ENCODE measurements at places on chromosomes 12 and 14.

- peak; percentile 43 for DNase-seq
Observed at GRCh38 chr14:34496679-34497513, 34.9 kb upstream of the SPTSSA start.

DNA sequence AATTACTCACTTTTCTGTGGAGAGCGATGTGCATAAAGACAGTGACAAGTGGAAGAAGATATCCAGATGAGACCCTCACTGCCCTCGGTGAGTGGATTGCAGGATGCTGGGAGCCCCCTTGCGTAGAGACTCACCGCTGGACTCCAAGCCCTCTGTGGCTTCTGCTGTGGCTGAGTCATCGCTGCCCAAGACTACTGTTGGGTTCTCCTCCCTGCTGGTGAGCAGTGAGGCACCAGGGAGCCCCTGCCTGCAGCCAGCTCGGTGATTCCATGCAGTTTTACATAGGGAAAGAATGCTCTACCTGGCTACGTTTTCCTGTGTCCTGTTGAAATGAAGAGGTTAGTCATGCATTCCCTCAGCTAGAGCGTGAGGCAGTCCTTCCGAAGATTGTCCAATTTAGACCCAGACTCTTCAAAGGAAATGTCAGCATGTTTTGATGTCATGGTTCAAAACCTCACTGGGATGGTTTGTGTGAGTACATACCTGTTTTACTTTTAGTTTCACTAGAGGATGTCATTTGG is 28.2 kb downstream of the TRAF3 start:
- no peak for DNase-seq

DNA sequence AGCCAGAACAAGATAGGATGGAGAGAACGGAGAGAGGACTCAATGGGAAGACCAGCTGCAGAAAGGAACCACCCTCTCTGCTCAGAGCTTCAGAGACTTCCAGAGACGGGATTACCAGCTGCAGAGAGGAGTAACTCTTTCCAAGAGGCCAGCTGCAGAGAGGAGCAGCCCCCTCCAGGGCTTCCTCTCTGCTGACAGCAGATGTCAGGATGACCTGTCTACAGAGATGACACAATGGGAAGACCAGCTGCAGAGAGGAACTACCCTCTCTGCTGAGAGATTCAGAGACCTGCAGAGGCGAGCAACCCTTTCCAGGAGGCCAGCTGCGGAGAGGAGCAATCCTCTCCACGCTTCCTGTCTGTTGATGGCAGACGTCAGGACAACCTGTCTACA is 61.8 kb downstream of the KLRG1 start:
- DNase-seq, result peak; percentile 47

DNA sequence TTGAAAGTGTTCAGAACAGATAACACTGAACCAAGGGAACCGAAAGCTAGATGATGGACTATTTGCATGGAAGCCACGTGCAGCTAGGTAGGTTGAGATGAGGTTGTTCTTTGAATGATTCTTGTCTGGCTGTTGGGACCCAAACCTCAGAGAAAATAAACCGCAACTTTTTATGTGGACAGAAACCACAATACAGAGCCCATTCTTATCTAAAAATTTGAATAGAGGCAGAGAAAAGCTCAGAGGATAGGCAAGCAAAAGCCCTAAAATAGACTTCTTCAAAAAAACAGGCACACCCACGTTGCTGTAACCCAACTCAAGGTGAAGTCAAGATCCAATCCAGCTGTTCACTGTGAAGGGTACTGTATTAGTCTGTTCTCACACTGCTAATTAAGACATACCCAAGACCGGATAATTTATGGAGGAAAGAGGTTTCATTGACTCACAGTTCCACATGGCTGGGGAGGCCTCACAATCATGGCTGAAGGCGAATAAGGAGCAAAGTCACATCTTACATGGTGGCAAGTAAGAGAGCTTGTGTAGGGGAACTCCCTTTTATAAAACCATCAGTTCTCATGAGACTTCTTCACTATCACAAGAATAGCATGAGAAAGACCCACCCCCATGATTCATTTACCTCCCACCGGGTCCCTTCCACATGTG is 353.8 kb downstream of the AACS start:
- DNase-seq, result no peak

DNA sequence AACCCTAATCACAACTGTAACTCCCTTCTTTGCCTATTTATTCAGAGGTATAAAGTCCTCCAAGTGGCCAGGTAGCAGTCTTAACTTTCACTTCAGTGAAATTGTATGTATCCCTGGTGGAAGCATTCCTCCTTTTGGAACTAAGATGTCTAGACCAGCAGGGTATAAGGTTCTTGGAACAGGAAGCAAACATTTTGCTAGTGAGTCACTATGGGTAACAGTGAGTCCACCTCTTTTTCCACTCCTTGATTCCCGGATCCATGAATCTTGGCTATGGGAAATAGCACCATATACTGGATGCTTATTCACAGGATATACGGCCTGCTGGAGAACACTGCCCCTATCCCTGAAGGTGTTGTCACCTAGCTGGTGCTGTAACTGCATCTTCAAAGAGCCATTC is 80.2 kb downstream of the KCNA5 start:
- DNase-seq, result no peak

GRCh38 chr14:94677747-94678146 is 65.6 kb downstream of the SERPINA3 start:
- no peak for DNase-seq

DNA sequence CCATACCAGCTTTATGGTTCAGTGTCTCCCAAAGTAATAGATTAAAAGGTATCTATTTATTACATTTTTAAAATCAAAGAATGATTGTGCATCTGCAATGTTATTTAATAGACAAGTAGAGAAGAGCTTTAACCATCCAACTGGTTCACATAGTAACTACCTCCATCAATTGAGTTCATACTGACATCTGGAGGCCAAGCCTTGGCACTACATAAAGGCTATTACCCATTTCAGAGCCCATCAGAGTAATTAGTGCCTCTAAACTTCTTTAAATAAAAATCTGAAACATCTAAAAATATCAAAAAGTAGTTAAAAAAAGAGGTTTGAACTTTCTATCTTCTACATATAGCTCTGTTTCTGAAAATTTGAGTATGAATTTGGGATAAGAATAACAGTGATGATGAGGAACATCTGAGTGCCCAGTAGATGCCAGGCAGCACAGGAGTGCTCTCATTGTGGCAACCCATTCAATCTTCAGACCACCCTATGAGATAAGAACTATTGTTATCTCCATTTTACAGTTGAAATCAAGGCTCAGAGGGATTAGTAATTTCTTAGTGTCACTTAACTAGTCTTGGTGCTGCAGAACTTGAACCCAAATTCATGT is 132.9 kb upstream of the DAAM1 start:
- peak; percentile 8 for DNase-seq

DNA sequence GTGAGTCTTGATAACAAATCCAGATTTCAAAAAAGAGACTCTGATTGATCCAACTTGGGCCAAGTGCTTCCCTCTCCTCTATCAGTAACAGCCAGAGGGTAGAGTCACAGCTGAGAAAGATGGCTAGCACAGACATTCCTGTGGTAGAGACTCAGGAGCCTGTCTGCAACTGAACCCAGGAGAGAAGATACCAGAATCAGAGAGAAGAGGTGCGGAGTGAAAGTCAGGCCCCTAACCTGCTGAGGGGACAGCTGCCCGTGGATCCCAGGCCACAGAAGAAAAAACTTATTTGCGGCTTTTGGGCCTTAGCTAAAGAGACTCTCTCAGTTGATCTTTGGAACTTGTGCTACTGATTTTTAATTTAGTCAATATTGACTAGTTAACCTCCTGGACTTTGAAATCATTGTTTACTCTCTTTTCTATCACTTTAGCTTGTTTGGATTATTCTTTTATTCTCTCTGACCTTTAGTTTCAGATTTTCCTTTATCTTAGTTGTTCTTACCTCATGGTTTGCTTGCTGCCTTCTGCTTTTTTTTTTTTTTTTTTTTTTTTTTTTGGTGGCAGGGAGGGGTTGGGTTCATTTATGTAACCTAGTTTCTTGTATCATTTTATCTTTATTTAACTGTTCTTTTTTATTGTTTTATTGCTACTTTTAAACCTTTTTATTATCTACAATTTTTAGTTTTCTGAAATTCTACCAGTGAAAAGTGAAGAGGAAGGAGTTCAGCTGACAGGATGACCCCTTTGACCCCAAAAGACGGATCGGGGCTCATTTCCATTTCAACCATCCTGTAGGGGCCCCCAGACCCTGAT is 154.9 kb upstream of the KRR1 start:
- no peak for DNase-seq

DNA sequence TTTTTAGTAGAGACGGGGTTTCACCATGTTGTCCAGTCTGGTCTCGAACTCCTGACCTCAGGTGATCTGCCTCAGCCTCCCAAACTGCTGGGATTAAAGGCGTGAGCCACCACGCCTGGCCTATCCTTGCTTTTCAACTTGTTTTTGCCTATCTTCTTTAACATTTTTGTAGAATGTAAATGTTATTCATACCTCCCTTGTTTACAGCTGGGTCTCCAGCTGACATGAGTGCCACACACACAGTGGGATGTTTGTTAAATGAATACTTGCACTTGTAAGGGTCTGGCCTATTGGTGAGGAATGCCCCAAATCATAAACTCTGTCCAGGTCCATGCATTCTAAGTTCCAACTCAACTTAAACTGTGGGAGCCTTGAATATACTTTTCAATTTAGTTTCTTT is 176.3 kb downstream of the ANO4 start:
- DNase-seq, result no peak

DNA sequence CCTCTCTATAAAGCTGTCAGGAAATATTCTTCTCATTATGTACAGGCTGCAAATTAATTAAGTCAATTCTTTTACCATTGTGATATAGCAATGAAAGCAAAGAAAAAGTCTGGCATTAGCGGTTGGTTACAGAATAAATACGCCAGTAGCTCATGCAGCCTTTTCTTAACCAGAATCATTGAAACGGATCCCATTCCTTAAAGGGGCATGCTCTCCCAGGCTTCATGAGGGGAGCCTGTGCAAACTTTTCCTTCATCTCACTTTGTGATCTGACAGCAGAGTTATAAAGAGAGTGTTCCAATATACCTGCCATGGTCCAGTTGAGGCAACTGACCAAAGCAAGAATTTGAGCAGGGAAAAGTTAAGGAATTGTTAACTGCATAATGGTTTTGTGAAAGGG is 337.7 kb downstream of the EMP1 start:
- no peak for DNase-seq

DNA sequence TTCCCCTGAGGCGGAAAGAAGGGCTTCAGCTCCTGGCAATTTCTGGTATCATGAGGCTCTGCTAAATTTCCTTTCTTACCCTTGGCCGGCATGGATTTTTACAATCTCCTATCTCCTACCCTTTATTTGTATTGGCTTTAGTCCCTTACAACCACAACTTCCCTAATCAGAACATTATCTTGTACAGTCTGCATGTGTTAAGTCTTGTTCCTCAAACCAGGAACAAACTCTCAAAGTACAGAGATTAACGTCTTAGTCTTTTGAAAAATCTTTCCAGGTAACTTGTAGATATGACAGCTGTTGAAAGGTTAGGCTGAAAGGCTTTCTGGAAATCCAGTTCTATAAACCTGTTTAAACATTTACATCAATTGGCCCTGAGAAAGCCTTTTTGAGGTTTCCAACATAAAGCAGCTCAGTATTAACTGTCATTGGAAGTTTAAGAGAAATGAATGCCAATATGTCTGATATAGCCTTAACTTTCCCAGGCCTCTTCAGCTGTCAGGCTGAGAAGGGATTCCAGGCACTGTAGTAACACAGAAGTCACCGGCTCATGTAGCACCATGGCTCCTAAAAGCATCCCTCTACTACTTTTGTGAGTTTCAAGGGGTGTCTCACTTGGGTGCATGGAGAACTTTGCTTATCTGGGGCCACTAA is 360.5 kb downstream of the FUT8 start:
- DNase-seq, result peak; percentile 11

GRCh38 chr12:109524466-109525278 is 47.2 kb downstream of the UBE3B start:
- no peak for DNase-seq

DNA sequence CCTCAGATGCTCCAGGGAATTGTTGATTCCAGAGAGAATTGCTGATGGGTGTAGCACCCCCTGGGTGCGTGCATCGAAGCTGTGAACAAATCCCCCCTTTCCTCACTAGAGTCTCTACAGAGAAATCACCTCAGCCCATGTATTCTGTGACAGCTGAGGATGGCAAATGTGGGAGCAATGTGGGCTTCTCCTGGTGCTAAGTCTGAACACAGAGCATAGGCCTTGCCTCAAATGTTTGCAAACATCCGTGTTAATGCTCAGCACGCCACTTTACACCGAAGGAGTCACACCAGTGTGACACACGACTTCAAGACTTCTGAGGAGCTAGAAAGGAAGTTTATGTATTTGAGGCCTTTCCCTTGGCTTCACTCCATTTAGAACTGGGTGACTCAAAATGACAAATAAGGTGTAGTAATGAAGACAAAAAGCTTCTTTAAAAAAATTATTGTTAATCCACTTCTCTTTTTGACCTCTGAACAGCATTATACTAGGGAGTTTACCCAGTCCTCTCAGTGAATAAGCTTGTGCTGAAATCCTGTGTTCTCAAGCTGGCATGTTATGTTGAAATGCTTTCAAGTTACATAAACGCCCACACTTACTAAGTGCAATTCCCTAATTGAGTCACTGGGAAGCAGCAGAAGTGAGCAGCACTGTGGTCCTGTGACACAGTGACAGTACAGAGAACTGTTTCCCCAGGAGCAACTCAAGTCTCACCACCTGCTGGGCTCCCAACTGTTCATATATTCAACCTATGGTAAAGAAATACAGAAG is 92.9 kb downstream of the FAR2 start:
- DNase-seq, result peak; percentile 96

DNA sequence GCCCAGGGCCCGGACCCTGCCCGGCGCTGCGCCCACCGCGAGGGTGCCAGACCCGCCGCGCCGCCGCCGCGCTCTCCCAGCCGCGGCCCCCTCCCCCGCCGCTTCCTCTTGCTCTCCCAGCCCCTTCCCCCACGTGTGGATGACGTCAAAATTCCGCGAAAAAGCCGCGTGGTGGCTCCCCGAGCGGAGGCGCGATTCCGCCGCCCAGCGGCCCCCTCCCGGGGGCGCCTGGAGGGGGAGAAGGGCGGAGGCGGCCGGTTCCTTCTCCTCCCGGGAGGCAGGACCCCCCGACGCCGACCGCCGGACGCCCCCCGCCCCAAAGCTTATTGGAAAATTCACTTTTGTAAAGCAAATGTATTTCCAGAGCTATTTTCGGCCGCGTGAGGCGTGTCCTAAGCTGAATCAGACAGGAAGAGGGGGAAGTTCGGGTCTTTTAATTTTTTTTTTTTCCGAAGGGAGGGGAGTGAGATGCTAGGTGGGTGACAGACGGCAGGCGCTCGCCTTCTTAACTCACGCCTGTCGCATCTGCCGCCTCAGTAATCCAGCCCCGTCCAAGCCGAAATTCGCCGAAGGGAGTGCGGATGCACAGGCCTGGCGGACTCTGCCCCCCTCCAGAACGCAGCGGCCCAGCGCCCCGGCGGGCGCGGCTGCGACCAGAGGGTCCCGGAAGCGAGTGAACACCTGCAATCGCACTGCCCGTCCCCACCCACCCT is 4.1 kb upstream of the CCND2 start:
- peak; percentile 74 for DNase-seq

DNA sequence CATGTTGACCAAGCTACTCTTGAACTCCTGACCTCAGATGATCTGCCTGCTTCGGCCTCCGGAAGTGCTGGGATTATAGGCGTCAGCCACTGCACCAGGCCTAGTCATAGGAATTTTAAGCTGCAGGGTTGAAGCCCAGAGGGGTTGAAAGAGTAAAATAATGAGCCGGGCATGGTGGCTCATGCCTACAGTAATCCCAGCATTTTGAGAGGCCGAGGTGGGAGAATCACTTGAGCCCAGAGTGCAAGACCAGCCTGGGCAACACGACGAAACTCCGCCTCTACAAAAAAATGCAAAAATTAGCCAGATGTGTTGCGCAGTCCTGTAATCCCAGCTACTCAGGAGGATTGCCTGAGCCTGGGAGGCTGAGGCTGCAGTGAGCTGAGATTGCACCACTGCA is 69.6 kb downstream of the GALNT8 start:
- no peak for DNase-seq
